ENCODE measurements at places on chromosomes 6 and 20.

DNA sequence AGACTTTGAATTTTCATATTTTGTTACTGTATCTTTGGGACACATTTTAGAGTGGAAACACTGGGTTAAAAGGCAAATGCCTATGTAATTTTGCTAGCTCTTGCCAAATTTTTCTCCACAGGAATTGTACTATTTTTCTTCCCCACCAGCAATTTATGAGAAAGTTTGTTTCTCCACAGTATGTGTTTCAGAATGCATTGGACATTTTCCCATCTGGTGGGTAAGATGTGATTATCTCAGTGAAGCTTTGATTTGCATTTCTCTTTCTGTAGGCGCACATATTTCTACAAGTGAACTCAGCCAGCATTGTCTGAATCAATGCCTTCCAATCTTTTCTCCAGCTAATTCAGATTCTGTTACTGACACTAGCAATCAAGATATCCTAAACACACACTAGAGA is 157.8 kb downstream of the RCAN2 start:
- DNase-seq, result no peak

DNA sequence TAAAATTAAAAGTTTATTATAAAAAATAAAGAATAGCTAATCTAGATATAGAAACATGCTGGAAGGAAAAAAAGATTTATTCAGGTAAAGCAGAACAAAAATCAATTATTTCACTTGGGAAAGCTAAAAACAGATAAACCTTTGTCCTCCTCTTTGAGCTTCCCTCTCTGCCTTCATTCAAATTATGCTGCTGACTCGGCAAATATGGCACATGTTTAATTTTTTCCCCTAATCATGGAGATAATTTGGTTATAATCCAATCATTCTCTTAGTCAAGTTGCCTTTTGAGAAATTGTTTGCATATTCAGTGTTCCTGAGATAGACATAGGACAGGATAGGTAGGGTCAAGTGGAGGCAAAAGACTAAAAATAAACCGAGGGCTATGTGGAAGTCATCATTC is 556.8 kb upstream of the PTCHD4 start:
- no peak for DNase-seq

GRCh38 chr6:164246082-164246481 is 831.6 kb downstream of the QKI start:
- DNase-seq, result no peak

- no peak for DNase-seq
Measured at GRCh38 chr20:48146877-48147276, 361.6 kb upstream of the SULF2 start.

DNA sequence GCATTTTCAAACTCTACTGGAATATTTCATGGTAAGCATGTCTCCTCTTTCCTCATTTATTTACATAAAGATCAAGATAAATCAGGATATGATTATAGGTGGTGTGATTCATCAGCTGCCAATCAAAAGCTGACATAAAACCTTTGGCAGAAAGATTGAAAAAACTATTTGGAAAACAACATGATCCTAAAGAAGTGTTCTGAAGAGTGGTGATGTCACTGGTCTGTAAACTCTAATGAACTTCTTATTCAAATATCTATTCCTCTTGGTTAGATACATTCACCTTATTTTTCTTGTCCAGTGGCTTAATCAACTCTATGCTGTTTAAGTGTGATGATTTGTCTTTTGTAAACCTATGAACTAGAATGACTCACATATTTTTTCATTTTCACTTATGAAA is 535.5 kb upstream of the CITED2 start:
- no peak for DNase-seq

DNA sequence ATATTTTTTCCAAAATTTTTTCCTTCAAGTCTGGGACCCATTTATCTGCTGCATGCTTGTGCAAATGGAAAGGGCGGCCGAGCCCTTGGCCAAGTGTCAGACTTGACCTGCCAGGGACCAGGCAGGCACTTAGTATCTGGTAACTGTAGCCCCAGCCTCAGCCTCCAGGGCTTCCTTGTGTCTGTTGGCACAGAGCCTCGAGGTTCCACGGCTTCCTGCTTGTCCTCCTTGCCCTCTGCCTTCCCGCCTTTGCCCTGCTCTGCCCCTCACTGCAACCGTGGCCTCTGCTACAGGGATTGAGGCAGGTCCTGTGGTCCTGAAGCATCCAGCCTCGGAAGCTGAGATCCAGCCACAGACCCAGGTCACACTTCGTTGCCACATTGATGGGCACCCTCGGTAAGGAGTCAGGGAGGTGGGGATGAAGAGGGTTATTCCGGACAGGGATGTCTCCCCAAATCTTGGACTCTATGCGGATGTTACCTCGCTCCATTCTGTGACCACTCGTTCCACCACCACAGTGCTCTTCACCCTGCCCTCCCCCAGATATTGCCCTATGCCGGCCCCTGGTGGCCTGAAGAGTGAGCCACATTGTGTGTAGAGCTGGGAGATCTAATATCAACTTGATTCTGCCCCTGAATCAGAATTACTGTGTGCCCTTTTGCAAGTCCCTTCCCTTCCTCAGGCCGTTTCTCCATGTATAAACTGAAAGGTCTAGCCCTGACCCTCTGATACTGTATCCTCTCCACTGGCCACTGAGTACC is 41.5 kb upstream of the SRF start:
- DNase-seq, result no peak

GRCh38 chr6:132314432-132314831 is 86.8 kb downstream of the MOXD1 start:
- no peak for DNase-seq

GRCh38 chr6:43962458-43962857 is 164.8 kb downstream of the MRPL14 start:
- DNase-seq, result no peak

DNA sequence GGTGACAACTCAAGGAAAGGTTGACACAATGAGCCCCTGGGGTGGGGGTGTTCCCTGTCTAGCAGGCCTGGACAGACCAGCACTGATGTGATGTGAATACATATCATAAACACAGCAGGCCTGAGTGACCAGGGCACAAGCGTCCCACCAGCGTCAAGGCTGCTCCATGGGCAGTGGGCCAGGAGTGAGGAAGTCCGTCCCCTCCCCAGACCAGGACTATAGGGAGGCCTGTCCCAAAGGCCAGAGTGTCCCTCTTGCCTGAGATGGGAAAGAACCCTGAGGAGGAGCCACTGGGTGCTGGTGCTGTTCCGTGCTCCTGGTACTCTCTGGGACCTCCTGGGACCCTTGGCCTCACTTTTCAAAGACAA is 44.6 kb downstream of the RRBP1 start:
- no peak for DNase-seq

DNA sequence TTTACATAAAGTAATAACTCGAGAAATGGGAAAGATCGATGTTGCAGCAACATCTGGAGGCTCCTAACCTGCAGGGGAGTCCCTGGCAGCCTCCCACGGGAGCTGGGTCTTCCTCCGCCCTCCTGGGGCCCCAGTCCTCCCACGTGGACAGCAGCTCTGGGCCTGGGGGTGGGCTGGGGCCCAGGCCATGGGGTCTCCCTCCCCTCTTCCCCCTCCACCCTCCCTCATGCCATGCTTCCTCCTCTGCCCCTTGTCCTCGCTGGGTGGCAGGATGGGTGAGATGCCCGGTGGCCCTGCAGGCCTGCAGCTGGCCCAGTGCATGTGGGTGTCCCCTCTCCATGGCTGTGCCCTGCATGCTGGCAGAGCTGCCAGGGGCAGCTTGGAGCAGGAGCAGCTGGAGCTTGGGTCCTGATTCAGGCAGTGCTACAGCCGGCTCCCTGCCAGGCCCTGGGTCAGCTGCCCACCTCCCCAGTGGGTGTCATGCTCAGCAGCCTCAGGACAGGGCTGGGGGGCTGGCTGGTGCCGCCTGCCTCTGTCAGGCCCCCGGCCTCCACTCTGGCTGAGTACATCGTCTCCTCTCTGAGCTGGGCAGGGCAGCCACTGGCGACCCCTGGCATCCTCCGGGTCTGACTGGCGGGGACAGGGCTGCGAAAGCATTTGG is 48.9 kb upstream of the BHLHE23 start:
- no peak for DNase-seq

- DNase-seq, result no peak
Measured at GRCh38 chr6:24125980-24126379, at the start of gene NRSN1. NRSN1 (plus strand) TSS chr6:24126215; CDS start chr6:24134328, 8,113 bp downstream.

DNA sequence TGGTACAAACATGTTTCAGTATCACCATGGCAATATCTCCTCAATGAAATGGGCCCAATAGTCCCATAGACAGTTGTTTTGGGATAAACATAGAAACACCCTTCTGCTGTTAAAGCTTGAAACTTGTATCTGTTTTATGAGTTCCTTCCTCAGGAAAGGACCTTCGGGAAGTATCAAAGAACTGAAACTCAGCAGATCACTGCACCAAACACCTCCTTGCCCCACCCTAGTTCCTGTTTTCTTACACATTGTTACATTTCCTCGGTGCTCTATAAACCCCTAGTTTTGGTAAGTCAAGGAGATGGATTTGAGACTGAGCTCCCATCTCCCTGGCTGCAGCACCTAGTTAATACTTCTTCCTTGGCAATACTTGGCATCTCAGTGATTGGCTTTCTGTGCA is 73.8 kb upstream of the ECI2 start:
- DNase-seq, result no peak

DNA sequence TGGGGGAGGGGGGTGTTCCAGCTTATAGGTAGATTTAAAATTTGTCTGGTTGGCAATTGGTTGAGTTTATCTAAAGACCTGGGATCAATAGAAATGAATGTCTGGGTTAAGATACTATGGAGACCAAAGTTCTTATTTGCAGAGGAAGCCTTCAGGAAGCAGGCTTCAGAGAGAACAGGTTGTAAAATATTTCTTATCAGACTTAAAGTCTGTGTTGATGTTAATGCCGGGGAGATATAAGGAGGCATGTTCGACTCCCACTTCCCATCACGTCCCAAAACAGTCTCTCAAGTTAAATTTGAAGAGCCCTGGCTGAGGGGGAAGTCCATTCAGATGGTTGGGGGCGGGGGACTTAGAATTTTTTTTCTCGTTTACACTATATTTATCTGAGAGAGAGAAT is 12.3 kb upstream of the BLCAP start:
- DNase-seq, result no peak

- no peak for DNase-seq
Measured at GRCh38 chr6:111534231-111534751, 51.3 kb upstream of the REV3L start.

GRCh38 chr6:131776985-131777384 is 30.8 kb upstream of the ENPP1 start:
- DNase-seq, result no peak

GRCh38 chr6:2818593-2818992 is 23.1 kb downstream of the SERPINB1 start:
- DNase-seq, result no peak

GRCh38 chr6:5995658-5995948 is 11.1 kb downstream of the NRN1 start:
- DNase-seq, result no peak

- no peak for DNase-seq
Measured at GRCh38 chr20:24098886-24099285, 110.3 kb upstream of the GGTLC1 start.

Measured in stimulated activated CD8-positive, alpha-beta memory T cell treated with anti-CD3 and anti-CD28 coated beads, Interleukin-4, amount 100 ng/mL, for 1 hour (primary cell).